ENCODE measurements at places on chromosomes 12 and 14.

DNA sequence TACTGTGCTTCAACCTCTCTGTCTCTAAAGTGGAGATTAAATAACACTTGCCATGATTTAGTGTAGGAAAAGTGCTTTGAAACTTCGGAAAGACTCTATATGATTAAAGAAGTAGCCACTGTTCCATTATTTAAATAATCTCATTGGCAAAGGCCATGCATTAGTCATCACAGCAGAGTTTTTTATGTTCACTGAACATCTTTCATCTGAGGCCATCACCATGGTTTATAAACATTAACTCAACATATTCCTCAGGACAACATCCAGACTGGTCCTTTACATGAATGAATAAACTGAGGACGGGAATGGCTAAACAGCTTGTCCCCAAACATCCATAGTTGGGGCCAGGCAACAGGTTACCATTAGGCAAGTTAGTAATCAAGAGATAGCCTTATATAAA, 124.6 kb upstream of the FRMD6 start:
- DNase-seq = no peak

DNA sequence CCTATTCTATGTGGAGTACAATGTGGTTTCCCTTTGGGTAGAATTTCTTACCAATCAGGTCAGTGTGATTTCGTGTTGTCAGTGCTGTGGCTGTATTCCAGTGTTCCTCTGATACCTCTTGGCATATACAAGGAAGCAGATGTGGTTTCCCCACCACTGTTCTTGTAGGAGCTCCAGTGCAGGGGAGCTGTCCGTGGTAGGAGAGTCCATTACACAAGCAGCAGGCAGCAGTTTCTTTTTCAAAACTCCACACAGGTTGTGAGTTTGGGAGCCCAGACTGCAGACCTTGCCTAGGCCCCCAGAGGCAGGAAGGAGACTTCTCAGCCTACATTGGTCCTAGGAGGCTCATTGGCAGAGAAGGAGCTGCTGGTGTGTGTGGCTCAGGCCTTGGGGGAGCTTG, 452.8 kb downstream of the AACS start:
- DNase-seq = no peak

GRCh38 chr14:69081271-69081670, 71.6 kb downstream of the DCAF5 start:
- DNase-seq = no peak

GRCh38 chr14:22428700-22429291, 160.2 kb downstream of the DAD1 start:
- DNase-seq = no peak

DNA sequence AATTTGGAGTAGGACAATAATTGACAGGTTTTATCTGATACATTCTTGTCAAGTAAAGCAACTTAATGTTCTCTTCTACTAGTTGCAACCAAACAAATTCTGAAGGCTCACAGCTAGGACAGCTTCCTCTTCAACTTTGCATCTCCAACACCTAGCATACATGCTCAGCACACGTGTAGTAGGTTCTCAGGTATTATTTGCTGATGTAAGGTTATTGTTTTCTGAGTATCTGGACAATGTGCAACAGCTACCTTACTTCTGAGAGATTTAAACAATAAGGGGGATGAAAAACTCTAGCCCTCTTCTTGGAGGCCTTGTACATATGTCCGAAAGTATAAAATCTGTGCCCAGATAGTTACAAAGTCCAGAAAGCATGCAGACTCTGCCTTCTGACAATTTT, 15.5 kb upstream of the FLRT2 start:
- no peak for DNase-seq

GRCh38 chr12:104286516-104287482, 16.7 kb upstream of the EID3 start:
- peak; percentile 94 for DNase-seq

GRCh38 chr14:81246461-81247270, 25.9 kb upstream of the GTF2A1 start:
- no peak for DNase-seq

DNA sequence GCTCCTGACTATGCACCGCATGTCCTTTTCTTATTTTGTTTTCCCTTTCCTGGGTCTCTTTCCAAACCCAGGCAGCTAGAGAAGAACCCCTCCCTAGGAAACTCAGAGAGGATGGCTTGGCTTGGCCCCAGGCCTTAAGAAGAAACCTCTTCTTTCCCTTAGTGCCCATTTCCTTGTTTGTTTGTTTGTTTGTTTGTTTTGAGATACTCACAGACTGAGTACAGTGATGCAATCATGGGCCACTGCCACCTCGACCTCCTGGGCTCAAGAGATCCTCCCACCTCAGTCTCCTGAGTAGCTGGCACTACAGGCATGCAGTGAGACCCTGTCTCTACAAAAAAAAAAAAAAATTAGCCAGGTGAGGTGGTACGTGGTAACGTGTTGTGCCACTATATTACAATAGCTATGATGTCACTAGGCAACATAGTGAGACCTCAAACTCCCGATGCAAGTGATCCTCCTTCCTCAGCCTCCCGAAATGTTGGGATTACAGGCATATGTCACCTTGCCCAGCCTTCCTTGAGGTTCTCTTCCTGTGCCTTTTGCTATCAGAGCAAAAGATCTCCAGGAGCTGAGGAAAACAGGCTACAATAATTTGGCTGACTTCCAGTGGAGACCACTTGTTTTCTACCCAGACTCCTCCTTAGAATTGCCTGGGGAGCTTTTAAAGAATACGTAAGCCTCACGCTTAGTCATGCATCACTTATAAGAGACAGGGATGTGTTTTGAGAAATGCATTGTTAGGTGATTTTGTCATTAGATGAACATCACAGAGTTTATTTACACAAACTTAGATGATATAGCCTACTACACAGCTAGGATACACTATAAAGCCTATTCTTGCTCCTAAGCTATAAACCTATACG, 34.5 kb upstream of the LGALS3 start:
- DNase-seq = no peak

GRCh38 chr14:90060312-90060964, 1.4 kb upstream of the KCNK13 start:
- DNase-seq = peak; percentile 67

GRCh38 chr12:57216014-57216911, at the start of gene NXPH4:
TSS of gene NXPH4 (plus strand) at chr12:57216794. CDS start at chr12:57216970, 176 bp downstream.
- DNase-seq = peak; percentile 41

DNA sequence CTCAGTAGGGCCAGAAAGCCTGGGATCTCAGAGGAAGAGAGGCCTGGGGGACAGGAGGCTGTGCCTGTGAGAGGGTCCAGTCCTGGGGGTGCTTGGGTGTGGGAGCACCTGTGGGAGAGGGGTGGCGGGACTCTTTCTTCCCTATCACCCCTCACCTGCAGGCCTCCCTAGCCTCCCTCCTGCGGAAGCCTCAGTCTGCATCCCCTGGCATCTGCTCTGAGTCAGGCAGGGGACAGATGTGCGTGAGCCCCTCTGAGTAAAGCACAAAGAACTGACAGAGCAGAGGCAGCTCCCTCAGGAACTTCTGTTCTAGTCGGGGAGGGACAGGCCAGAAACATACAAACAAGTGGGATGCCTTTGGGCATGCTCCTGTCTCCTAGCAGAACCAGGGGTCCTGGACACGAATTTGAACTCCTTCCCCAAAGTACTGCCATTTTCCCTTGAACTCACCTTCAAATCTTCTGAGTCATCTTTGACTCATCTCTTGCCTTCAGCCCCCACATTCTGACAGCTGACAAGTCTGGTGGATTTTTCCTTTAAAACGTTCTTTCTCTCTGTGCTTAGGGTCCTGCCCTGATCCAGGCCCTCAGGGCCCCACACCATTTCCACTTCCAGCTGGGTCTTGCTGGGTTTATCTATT, 8.5 kb upstream of the HSP90AA1 start:
- DNase-seq = no peak

DNA sequence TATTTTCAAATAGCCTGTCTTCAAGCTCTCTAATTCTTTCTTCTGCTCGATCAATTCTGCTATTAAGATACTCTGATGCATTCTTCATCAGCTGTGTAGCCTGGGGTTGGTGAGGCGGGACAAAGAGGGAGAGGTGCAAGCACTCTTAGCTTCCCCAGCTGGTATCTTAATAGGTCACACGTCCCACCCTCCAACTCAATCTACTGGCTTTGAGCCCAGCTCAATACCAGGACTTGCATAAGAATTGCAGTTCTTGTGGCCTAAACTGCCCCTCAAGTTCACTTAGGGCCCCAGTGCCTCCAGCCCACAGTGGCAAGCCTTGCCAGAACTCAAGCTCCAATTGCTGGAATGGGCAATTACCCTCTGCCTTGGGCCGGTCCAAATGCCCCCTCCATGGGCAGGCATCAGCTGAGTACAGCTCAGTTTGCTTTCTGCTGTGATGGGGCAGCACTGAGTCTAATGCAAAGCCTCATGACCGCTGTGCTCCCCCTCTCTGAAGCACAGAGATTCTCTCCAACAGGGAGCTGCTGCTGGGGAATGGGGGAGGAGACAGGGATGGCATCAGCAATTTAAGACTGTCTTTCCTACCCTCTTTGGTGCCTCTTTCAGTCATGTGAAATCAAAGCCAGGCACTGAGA, 5.6 kb upstream of the SPATA7 start:
- no peak for DNase-seq

- no peak for DNase-seq
Measured at GRCh38 chr14:93286212-93286890, 46.5 kb downstream of the BTBD7 start.

- no peak for DNase-seq
Measured at GRCh38 chr14:33908540-33909223, 42.2 kb downstream of the EGLN3 start.

DNA sequence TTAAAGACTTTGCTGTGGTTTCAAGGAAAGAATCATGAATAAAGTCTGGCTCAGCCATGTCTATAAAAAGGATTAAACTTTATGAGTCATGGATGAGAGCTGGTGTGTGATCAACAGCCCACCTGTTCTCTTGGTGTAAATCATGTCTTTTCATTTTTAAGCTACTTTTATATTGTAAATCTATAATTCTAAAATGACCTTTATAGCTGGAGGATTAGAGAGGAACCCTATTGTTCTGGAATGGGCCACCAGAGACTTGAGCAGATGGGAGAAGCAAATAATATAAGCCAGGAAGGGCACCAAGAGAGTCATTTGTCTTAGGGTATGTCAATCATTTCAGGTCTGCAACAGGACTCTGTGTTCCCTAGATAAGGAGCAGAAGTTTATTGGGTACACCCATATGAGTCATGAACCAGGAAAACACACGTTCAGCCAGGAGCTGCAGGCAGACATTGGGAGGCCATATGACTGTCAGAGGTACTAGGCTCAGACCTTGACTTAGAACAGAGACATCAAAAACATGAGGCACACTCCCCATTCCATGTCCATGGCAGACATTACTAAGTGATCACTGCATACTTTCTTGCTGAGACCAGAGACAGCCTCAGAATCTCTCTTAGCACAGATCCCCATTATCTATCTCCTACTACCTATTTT, 49.3 kb downstream of the NDUFA12 start:
- DNase-seq = no peak
